ENCODE measurements at places on chromosomes 2 and 18.

DNA sequence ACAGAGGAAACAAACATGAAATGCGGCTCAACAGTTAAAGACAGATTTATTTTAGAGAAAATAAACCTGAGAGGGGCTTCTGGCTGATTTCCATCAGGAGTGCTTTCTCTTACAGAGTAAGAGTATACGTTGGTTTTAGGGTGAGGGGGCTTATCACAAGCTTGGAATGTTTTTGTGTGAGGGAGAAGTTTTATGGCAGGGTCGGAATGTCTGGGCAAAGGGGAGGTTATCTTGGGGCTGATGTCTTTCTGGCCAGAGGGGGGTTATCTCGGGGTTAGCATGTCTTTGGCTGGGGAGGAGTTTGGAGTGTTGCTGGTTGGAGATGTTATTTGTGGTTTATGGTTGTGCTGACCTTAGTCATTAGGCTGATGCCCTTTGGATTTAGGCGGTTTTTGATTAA, 22.1 kb downstream of the PTRHD1 start:
- ATAC-seq: no peak

DNA sequence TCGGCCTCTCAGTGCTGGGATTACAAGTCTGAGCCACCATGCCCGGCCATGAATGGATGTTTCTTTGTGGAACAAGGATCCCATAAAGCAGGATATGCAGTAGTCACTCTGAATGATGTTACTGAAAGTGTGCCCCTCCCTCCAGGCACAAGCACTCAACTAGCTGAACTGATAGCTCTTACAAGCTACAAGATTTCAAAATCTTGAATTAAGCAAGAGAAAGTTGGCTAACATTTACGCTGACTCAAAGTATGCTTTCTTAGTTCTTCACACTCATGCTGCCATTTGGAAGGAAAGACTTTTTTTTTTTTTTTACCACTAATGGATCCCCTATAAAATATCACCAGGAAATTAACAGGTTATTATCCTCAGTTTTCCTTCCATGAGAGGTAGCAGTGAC, 549.0 kb upstream of the PKDCC start:
- ATAC-seq: no peak

- ATAC-seq: no peak
Measured at GRCh38 chr18:42508683-42509296, 553.8 kb downstream of the PIK3C3 start.

DNA sequence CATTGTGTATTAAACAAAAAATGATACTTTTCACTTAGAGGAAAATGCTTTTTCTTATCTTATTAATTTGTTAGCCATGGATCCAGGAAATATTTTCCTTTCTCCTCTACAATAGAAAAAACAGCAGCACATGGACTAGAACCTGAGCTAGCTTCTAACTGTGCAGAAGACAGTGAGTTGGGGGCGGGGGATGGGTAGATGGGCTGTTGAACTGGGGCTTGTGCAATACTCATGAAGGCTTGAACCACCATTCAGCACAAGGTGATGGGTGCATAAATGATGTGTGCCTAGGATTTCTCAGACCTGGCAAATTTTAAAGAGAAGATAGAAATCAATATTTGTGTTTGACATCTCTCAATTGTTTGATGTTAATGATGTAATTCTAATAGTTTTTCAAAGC, 42.0 kb downstream of the COL5A2 start:
- ATAC-seq: no peak

GRCh38 chr18:54086046-54086802, 138.2 kb downstream of the MBD2 start:
- no peak for ATAC-seq

GRCh38 chr18:37729716-37730115, 164.1 kb upstream of the CELF4 start:
- ATAC-seq: no peak

GRCh38 chr2:233462202-233462785, 104.3 kb downstream of the USP40 start:
- no peak for ATAC-seq

DNA sequence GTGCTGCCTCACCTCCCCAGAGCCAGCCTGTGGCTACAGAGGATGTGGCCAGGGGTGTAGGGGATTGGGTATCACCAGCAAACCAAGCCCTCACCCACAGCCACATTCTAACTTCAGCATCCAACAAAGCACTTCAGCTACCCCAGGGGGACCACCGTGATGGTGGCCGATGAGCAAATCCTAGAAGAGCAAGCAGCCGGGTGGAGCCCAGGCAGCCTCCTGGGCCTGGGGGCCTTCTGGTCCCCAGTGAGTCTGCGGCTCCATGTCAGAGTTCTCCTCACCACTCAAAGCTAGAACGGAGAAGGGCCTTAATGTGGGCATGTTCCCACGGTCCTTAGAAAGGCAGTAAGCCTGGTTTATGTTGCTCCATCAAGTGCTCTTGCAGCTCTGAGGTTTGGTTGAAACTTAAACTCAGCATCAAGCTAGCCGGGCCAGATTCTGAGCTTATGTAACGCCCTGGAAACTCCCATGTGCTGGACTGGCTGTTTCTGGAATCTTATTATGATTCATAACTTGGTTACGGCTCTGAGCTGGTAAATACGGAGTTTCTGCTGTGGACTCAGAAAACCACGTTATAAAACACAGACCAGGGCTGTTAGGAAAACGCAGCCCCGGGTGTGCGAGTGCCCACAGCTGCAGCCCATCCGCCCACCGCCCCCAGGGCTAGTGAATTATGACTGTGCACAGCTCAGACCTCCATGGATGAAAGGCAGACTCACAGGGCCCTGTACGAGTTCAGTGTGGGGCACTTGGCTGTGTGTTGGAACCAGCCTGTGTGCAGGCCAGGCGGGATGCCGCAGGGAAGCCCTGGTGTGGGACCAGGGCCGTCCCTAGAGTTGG, 99.8 kb downstream of the SEPTIN10 start:
- peak; percentile 57 for ATAC-seq

DNA sequence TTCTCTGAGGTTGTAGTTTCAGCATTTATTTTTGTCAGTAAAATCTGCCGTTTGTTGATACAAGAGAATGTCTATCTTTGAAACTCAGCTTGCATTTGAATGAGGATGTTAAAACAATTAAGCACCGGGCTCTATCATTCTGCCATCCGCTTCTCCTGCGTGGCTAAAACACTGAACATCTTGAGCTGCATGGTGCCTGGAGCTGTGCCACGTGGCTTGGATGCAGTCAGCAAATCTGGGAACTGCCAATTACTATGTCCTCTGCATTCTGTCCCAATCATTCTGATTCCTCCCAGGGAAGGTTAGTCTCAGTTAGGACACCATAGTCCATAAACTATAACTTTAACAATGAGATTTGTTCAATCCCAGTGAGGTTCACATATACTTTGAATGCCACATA, 598.4 kb downstream of the FBXO15 start:
- no peak for ATAC-seq

DNA sequence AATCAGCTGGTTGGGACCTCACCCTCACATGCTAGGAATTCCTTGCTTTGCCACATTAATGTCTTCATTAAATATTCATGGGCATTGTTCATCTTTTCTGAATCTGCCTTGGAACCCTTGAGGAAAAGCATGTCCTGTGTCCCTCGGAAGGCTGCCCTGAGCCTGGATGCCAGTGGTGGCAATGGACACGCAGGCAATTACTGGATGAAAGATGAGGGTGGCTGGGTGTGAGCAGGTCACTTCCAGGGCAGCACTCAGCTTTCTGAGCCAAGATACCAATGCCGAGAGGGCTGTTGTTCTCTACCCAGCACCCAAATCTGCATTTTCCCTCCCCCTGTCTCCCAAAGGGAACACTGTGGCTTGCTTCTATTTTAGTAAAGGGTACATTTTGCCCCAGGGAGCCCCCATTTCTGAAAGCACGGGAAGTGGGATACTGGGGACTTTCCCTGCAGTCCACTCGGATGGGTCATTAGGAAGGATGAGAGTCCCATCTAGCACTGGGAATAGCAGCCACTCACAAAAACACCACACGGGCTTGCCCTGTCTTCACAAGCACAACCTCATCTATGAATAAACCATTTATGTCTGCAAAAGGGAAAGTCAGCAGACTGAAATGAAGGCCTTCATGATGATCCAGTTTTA, 234.8 kb downstream of the SOX11 start:
- ATAC-seq: no peak

DNA sequence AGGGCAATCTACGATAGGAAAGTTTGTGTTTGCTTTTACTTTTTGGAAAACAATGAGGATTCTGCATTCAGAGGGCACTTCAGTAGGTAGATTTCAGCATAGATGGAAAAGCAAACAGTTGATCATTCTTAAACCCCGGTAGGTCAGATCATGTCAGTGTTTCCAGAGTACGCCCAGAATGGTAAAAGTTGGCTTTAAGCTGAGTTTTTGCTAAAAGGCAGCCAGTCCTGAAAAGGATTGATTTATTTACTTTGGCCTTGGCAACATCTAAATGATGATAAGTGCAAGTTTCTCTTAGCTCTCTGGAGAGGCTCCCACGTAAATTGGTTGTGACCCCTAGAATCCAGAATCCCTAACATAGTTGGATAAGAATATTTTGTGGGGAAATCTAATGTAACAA, 168.0 kb downstream of the DIS3L2 start:
- peak; percentile 22 for ATAC-seq

DNA sequence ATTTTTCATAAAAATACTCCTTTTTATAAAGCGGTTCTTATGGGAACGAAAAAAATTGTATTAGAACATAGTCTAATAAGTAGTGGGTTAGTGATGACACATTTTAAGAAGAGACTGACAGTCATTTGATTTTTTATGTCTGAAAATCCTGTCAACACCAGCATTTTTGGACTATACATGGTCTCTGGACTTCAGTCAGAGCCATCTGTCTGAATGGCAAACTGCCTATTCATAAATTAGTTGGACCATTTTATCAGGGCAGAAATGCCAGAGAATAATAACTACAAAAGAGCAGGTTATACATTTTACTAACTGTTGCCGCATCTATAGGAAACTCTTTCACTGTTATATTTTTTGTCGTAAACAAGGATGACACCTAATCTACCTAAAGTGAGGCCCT, 437.6 kb downstream of the ZNF804A start:
- ATAC-seq: no peak

DNA sequence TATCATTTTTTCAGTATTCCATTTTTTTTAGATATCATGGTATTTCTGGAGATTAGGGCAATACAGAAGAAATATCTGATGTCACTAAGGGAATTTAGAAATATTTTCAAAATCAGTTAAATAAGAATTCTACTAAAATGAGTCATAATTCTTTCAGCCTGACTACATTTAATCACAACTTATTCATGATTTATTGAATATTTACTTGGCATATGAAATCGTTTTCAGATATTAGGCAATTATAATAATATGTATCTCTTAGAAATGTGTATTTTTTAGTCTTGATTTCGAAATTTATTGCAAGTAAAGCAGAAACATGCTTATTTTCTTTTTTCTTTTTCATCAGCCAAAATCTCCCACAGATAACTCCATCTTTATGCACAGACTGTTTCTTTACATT, 142.2 kb downstream of the CCDC102B start:
- no peak for ATAC-seq

DNA sequence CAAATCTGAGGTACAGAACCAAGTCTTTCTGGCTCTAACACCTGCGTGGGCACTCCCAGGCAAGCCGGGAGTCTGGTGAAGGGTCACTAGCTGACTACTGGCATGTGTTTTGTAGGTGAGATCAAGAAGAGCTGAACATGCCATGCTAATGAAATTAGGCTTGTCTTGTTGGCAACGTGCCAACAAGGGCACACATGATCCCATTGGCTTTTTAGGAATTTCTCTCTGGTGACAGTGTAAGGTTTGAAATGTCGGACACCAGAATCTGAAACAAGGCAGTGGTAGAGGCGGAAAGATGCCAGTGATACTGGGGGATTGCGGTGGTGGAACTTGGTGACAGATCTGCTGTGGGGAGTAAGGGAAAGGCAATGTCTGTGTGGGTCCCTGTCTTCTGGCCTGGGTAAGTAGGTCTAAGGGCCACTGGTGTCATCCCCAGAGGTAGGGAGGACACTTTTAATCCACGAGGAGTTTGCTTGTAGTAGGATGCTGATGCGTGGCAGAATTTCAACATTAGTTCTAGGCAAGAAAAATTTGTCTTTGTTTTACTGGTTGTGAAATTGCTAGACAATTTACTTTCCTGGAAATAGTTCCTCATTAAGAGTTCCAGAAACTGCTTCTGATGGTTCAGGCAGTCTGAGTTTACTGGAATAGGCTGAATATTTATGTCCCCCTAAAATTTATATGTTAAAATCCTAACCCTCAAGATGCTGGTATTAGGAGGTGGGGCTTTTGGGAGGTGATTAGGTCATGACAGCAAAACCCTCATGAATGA, 52.6 kb upstream of the ACMSD start:
- no peak for ATAC-seq

DNA sequence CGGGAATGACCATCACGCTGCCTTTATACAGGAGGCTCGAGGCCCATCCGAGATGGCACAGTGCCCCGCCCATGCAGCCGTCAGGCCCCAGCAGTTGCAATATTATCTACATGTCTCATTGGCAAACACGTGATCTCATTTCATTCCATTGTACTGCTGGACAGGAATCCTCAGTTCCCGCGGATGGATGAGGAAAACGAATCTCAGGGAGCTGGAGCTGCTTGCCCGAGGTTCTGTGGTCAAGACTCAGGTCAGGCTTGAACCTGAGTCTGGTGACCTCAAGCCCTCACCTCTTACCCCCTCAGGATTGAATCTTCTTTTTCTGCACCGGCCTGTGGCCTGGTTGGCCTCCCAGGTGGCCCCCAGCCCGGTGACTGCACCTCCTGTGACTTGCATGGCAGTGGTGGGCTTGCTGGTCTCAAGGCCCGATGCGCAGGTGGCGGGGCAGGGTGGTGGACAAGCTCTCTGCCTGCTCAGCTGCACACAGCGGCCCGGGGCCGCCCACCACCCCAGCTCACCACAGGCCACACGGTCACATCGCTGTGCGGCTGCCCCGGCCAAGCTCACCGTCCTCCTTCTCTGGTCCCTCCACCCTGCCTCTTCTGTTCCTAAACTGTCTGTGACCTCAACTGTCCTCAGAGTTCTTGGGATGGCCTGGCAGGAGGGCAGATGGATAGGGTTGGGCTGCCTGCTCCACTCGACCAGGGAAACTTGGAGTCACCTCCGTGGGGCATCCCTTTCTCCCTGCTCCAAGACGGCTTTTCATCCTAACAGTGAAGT, 52.0 kb upstream of the HS6ST1 start:
- no peak for ATAC-seq

- ATAC-seq: no peak
Measured at GRCh38 chr2:128438091-128438490, 119.4 kb upstream of the HS6ST1 start.

- ATAC-seq: no peak
Measured at GRCh38 chr2:238892204-238892500, 44.3 kb downstream of the TWIST2 start.

Measured in motor neuron (in vitro differentiated cells).